RPMI7951 (cell line): ENCODE measurements at places on chromosomes 2 and 18. TPM values are rescaled to one million over a fixed set of nuclear protein-coding genes. Genes with fewer than 3 reads are reported as not detected.

MC2R gene
- not detected in 2 replicates for total RNA-seq

RESP18 gene
- not detected in 2 replicates for total RNA-seq

DNA sequence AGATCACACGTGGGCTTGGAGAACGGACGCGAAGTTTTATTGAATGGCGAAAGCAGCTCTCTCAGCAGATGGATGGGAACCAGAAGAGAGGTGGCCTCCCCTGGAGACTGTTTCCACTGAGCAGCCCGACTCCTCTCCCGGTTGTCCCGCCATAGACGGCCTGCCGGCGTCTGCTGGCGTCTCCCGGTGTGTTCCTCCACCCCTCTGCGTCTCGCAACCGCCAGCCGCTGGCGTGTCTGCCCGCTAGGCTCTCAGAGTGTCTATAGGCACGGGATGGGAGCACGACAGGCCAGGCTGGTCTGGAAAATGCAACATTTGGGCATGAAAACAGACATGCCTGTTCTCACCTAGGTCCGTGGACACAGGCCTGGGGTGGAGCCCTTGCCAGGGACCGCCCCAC, 366.7 kb upstream of the SOX11 start:
- no peak for DNase-seq

DNA sequence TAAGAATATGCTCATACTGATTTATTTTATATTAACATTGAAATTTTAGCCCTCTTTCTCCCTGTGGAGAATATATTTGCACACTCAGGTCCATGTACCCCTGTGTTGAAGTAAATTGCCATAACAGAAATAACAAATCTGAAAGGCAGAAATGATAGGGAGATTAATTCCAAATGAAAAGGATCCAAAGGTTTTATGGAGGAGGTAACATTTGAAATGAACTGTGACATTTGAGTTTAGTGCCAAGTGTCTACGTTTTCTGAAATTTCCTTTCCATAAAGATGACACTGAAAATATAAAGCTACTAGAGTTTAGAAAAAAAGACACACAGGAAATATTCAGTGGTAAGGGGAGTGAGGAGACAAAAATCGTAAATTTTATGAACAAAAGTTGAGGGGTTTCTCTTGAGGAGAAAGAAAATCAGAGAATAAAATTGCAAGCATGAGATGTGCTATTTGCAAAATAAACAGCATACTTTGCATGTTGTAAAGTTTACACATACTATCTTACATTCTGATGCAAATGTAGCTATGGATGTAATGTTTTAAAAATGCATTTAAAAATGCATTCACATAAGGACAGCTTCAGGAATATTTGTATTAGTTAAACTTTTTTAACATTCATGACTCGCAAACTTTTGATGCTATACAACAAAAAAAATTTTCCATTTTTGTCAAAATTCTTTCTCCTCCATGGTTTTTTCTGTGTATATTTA, 69.5 kb downstream of the BAZ2B start:
- no peak for DNase-seq

DNA sequence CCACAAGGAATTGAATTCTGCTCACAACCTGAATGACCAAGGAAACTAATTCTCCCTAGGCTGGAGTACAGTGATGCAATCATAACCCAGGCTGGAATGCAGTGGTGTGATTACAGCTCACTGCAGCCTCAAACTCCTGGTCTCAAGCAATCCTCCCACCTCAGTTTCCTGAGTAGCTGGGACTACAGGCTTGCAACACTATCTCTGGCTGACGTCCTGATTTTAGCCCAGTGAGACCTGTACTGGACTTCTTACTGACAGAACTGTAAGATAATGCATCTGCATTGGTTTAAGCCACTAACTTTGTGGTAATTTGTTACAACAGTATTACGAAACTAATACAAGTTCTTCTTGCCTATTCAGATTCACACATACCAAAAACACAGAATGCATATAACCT, 9.5 kb upstream of the KDSR start:
- DNase-seq: no peak

SFXN5 gene
- 8.7 and 18.3 TPM in 2 replicates for total RNA-seq

- DNase-seq: no peak
Observed at GRCh38 chr2:241656190-241656741, 18.8 kb downstream of the ATG4B start.

GRCh38 chr2:69547984-69548715, 95.4 kb downstream of the AAK1 start:
- DNase-seq: no peak

DNA sequence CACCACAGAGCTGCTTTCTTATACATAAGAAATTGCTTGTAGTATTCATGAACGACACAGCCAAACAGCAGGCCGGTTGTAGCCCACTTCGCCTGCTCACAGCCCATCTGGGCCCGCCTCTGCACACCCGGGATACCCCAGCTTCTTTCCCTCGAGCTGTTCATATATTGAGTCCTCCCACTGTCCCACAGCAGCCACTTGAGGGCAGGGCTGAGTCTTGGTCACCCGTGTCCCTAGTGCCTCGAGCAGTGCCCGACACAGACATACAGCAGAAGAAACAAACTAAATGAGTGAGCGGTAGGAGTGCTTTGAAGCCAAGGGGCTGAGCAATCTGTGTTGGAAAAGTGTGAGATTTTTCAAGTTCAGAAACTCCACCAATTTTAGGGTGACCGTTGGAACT, 251.4 kb downstream of the KLHL29 start:
- no peak for DNase-seq

ITGB6 gene
- 0.10 and 0.36 TPM in 2 replicates for total RNA-seq

GRCh38 chr2:49286045-49286444, 131.7 kb upstream of the FSHR start:
- DNase-seq: no peak

GRCh38 chr2:201916565-201916964, 110.2 kb downstream of the CDK15 start:
- DNase-seq: no peak

- peak; percentile 60 for DNase-seq
Observed at GRCh38 chr2:182858671-182859070, 7.8 kb downstream of the FRZB start.

GRCh38 chr2:97653473-97653872, 7.6 kb downstream of the COX5B start:
- no peak for DNase-seq

MYCN gene
- not detected in 2 replicates for total RNA-seq

DNA sequence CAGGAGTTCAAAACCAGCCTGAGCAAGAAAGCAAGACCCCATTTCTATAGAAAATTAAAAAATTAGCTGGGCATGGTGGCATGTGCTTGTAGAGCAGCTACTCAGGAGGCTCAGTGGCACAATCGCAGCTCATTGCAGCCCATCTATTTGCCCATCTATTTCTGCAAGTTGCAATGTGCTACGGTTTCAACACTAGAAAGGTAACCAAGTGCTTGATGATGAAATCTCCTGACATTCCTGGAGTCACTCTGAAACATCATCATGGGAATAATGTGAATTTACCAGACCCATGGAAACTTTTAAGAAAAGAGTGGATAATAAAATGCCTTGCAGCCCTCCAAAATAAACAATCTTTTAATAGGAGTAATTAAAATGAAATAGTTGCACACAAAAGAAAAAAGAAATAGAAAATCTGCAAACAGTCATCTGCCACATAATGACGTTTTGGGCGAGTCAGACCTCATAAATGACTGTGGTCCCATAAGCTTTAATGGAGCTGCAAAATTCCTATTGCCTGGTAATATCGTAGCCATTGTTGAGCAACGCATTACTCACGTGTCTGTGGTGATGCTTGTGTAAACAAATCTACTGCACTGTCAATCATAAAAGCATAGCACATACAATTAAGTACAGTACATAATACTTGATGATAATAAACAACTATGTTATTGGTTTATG, 46.6 kb upstream of the AMMECR1L start:
- peak; percentile 50 for DNase-seq

QPCT gene
- total RNA-seq: 126 and 137 TPM in 2 replicates

- no peak for DNase-seq
Observed at GRCh38 chr18:64131314-64131713, 17.6 kb downstream of the LINC00305 start.

SNTG2 gene
- not detected in 2 replicates for total RNA-seq

- no peak for DNase-seq
Observed at GRCh38 chr2:120617055-120617454, 118.6 kb upstream of the GLI2 start.

NEB gene
- under 0.01 and 0.10 TPM in 2 replicates for total RNA-seq

DNA sequence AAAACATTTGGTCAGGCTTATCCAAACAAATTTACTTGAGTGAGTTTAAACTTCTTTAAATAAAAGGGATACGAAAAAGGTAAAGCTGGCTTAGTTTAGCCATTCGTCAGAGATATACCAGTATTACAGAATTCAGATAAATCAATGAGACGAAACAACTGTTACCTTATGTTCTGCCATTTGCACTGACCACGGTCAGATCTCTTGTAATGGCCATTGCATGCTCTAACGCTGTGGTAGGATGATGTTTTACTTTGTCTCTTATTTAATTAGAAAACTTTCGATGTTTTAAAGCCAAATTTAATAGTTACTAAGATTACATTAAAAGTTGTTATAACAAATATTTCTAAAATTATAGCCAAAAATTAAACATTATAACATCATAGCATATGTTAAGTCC, 1.5 kb downstream of the C18orf54 start:
- DNase-seq: peak; percentile 26

IL36G gene
- total RNA-seq: 0.24 and 0.59 TPM in 2 replicates

- peak; percentile 39 for DNase-seq
Observed at GRCh38 chr2:224520064-224520463, 65.1 kb downstream of the CUL3 start.

- no peak for DNase-seq
Observed at GRCh38 chr18:49025767-49026500, 75.2 kb upstream of the SMAD7 start.

GRCh38 chr2:193251909-193252308, 1057.2 kb upstream of the TMEFF2 start:
- no peak for DNase-seq

GRCh38 chr2:197205585-197206215, 104.9 kb downstream of the ANKRD44 start:
- no peak for DNase-seq

- DNase-seq: no peak
Observed at GRCh38 chr2:112147382-112148168, 9.4 kb downstream of the FBLN7 start.

- DNase-seq: peak; percentile 49
Observed at GRCh38 chr18:58862851-58863538, 1.7 kb upstream of the ZNF532 start.
